ENCODE measurements at places on chromosomes 12 and 14.

DNA sequence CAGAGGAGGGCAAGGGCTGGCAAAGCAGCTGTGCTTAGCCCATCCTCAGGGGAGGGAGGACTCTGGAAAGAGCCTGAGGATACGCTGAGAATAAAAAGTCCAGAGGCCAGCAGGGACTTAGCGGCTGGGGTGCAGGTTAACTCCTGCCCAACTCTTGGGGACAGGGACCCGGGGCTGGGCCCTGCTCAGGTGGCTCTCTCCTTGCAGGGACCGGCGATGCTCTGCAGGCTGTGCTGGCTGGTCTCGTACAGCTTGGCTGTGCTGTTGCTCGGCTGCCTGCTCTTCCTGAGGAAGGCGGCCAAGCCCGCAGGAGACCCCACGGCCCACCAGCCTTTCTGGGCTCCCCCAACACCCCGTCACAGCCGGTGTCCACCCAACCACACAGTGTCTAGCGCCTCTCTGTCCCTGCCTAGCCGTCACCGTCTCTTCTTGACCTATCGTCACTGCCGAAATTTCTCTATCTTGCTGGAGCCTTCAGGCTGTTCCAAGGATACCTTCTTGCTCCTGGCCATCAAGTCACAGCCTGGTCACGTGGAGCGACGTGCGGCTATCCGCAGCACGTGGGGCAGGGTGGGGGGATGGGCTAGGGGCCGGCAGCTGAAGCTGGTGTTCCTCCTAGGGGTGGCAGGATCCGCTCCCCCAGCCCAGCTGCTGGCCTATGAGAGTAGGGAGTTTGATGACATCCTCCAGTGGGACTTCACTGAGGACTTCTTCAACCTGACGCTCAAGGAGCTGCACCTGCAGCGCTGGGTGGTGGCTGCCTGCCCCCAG is 2.8 kb downstream of the B3GNT4 start:
- DNase-seq = no peak

- DNase-seq = no peak
These were observed 268.2 kb upstream of the GRIP1 start for GRCh38 chr12:66947119-66947518.

- DNase-seq = peak; percentile 96
These were observed 5.6 kb downstream of the TNFRSF1A start for GRCh38 chr12:6336079-6336888.

DNA sequence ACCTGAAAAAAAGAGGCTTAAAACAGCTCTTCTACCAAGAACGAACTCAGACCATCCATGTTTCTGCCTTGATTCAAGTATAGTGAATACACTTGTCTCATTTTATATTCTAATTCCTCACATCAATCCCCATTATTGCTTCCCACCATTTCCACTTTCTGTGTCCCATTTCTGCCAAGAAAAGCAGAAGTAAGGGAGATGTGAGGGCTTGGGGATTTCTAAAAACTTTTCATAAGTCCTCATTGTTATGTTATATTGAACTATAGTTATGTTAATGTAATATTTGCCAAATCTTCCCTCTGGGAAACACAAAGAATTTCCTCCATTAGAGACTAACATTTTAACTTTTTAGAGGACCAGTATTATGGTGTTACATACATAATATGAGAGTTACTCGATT is 48.2 kb upstream of the PSMA6 start:
- no peak for DNase-seq

DNA sequence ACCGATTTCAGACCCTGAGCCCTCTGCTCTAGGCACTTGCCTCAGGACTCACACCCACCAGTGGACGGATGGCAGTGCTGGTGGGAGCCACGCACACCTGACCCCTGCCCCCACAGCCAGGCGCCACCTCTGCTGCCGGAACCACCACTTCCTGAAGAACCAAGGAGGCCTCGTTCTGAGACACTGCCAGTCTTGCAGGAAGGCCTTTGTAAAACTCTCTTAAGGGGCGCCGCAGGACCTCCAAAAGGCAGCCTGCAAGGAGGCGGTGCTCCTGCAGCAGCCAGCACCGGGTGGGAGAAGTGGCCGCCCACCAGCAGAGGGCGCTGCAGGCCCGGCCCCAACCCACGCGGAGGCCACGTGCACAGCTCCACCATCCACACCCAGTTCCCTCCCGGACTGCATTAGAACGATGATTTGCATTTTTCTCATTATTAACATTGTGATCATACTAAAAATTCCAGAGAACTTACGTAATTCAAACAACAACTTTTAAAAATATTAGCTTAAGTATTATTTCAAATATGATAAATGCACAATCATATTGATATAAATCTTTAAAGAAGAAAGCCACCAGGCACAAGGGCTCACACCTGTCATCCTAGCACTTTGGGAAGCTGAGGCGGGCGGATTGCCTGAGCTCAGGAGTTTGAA is 12.8 kb downstream of the STX2 start:
- DNase-seq = no peak

GRCh38 chr12:94532490-94533422 is 73.1 kb upstream of the CEP83 start:
- DNase-seq = peak; percentile 2

DNA sequence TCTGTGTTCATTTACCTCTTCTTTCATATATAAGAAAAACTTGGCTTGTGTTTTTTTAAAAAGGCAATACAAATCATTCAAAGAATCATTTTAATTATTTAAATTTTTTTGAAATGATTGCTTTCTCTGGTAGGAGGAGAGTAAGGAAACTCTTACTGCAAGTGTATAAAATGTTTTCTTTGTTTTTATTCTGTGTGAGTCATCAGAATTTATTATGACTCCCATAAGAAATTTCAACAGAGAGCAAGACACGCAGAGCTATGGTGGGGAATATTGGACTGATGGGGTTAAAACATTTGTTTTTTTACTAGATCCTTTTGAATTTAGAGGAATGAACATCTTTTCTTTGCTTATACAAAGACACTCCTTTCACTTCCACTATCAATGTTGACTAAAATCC is 119.1 kb upstream of the ATXN7L3B start:
- no peak for DNase-seq

DNA sequence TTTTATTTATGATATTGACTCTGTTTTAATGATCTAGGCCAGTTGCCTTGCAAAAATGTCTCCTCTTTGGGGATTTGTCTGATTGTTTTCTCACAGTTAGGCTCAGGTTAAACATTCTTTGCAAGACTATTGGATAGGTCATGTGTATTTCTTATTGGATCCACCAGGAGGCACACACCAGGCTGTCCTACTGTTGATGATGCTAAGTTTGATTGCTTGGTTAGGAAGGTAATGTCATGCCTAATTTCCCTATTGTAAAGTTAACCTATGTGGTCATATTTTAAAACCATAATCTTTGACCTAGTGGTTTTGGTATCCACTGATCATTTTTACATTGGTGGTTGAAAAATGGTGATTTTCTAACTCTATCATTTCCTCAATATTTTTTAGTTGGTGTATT is 137.1 kb downstream of the BRMS1L start:
- no peak for DNase-seq

- no peak for DNase-seq
These were observed 207.1 kb downstream of the PIK3C2G start for GRCh38 chr12:18468246-18469075.

DNA sequence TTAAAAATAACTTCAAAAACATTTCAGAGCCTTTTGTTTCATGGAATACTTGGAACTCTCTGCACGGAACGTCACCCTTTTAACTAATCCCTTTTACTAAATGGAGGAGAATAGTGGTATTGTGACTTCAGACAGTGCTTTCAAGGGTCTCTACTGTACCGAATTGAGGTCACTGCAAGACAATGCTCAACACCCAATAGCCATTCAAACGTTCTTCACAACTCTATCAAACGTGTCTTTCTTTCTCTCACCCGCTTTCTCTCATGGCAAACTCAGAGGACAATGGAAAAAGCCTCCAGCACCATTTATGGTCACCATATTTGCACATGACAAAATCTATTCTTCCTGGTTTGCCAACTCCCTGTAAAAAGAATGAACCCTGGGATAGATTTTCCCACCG is 132.1 kb upstream of the SOX5 start:
- DNase-seq = no peak

DNA sequence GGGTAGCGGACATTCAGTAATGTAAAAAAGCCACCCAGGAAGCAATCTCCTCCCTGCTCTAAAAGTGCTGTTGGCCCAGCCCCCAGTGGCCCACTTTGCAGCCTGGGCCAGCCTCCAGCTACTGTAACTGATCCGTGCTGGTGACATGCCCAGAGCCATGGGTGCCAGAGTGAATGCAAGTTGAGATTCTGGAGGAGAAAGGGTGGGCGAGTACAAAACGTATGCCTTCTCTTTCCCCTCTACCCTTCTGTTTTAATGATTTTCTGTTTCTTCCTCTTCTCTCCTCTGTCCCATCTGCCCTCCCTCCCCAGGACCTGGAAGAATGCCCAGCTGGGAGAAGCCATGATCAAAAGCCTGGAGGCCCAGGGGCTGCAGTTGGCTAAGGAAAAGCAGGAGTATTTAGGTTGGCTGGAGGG is 16.9 kb downstream of the PLEKHD1 start:
- no peak for DNase-seq

DNA sequence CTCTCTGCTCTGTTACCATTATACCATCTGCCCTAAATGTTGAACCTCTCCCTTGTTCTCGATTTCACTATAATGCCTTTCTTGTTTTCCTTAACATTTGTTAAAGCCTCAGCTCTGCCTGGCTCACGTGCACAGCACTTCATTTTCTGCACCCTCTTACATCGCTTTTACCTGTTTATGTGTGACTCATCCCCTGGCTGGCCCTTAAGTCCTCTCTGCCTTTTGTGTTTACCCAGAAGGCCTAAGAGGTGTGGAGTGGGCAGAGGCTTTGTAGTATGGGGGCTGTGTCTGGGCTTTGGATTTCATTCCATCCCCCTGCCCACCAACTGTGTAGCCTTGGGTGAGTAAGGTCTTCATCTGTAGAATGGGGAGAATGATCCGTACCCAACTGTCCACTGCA is 36.5 kb downstream of the UBE3B start:
- no peak for DNase-seq

DNA sequence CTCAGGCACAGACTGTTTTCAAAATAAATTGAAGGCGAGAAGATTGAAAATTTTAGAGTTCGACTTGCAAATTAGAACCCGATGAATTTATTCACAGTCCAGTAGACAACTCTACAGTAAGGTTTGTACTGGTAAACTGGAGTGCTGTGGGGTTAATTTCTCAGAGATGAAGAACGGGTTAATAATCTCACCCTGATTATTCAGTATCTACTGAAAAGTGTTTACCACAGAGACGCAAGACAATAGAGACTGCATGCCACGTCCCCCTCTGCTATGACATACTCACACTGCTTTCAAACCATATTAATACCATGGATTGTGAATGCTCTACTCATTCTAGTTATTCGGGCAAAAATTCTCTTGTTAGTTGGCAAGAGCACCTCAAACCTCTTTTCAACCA is 36.1 kb downstream of the CFL2 start:
- no peak for DNase-seq

GRCh38 chr12:21971344-21971743 is 30.1 kb upstream of the ABCC9 start:
- DNase-seq = no peak

DNA sequence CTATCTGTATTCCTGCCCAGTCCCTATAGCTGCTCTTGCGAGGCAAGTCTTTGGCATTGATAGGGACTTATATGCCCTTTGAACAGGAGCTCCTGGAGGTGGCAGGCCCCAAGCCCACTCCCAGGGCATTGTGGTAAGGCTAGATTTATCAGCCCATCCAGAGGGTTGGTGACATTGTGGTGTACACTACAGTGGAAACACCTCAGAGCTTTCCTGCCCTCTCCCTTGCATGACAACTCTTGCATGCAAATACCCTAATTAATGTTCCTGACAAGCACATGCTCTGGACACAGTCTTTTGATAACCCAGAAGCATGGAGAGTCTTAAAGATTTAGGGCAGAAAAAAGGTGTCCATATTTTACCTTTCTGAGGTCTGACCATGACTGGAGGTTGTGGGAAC is 815 bp upstream of the RIPK3 start:
- DNase-seq = no peak

- no peak for DNase-seq
These were observed 353 bp upstream of the PTPRR start for GRCh38 chr12:70920891-70921290.

DNA sequence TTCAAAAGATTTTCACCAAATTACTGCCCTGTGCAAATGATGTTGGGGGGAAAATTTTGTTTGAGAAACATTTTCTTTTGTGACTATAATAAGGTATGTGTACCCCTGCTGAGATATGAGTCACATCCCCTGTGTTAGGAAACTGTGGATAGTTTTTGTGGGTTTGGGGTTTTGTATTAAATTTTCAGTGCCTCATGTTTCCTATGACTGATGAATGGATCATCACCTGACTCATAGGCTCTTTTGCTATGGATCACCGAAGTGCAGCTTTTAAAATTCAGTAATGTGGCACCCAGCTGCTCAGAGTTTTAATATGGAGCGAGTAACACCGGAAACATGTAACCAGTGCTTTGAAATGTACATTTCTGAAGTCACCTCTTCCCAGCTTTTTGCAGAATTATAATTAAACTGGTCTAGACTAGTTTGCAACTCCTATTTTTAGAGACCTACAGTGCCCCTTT is 167.4 kb upstream of the HMGA2 start:
- DNase-seq = peak; percentile 95

DNA sequence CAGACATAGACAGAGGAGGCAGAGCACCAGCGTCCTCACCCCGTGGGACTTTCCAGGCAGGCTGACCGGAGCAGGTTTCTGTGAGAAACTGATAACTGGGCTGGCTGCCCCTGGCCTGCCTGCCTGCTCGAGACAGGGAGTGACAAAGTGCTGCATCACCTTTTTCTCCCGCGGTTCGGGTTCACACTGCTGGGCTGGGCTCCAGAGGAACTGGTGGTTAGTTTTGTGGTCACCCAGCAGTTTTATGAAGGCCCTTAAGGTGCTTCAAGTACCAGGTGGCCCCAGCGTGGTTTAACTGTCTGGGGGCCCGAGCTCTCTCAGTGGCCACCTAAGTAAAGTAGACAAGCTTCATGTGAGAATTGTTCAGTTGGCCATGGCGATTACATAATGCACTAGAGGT is 1073.6 kb downstream of the BCL11B start:
- no peak for DNase-seq

DNA sequence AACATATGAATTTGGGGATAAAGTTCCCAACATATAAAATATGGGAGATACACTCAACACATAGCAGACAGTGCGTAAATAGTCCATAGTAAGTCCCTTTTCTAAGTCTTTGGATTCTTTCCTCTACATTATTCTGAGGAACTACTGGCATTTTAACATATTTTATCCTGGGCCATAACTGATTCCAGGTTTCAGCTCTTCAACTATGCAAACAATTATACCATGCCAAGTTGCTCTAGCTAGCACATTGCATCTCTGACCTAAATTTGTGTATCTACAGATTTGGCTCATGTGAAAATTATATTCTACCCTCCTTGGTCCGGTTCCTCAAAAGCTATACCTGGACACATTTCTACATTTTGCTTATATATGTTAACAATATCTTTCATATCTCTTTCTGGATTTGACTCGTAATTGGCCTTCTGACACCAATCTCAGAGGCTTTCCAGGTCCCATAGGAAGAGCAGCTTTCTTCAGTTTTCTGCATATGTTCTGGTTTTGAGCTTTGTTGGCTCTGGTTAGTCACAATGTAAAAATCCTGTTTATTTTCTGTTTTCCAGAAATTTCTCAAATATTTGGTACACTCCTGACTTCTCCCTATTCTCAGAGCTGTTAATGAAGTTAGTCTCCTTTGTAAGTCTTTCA is 305.4 kb downstream of the BMP4 start:
- no peak for DNase-seq
